Breast epithelium (tissue), 4 donors: ENCODE measurements at places on chromosomes 7 and 10. TPM values are rescaled to one million over a fixed set of nuclear protein-coding genes. Genes with fewer than 3 reads are reported as not detected.

GRCh38 chr10:130141878-130142277, 5.7 kb downstream of the GLRX3 start:
- no peak overlapping the region for H3K4me3 ChIP-seq
- no peak overlapping the region for H3K27ac ChIP-seq
- no peaks in the 10 kb centered on the region for H3K27me3 ChIP-seq
- DNase-seq: no peak
- no peaks in the 10 kb centered on the region for H3K4me1 ChIP-seq
- H3K36me3 ChIP-seq: no peaks in the 10 kb centered on the region

GRCh38 chr7:46494028-46494427, 573.0 kb upstream of the IGFBP3 start:
- H3K27me3 ChIP-seq: no peaks in the 10 kb centered on the region
- H3K27ac ChIP-seq: no peak overlapping the region
- DNase-seq: no peak
- no peak overlapping the region for H3K4me3 ChIP-seq

GRCh38 chr7:112749775-112750174, 40.4 kb downstream of the TMEM168 start:
- DNase-seq: no peak
- no peaks in the 10 kb centered on the region for H3K4me1 ChIP-seq
- no peaks in the 10 kb centered on the region for H3K36me3 ChIP-seq
- no peak overlapping the region for H3K4me3 ChIP-seq

DNA sequence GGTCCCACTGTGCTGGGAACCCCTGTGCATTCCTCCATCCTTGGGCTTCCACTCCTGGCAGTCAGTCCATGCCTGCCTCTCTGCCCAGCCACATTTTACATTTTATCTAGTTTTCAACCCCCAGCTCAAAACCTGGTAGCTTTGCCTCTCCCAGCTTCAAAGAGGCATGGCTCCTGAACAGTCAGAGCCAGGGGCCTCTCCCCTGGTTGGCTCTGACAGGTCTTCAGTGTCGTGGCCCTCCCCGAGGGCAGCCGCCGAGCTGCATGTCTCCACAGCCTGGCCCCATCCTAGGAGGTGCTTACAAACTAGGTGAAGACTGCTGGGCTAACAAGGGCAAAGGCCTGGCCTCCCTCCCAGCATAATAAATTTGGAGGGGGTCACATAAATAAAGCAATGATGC, 14.8 kb downstream of the COBL start:
- H3K4me3 ChIP-seq: no peak overlapping the region
- H3K4me1 ChIP-seq: no peaks in the 10 kb centered on the region
- no peak for DNase-seq

DNA sequence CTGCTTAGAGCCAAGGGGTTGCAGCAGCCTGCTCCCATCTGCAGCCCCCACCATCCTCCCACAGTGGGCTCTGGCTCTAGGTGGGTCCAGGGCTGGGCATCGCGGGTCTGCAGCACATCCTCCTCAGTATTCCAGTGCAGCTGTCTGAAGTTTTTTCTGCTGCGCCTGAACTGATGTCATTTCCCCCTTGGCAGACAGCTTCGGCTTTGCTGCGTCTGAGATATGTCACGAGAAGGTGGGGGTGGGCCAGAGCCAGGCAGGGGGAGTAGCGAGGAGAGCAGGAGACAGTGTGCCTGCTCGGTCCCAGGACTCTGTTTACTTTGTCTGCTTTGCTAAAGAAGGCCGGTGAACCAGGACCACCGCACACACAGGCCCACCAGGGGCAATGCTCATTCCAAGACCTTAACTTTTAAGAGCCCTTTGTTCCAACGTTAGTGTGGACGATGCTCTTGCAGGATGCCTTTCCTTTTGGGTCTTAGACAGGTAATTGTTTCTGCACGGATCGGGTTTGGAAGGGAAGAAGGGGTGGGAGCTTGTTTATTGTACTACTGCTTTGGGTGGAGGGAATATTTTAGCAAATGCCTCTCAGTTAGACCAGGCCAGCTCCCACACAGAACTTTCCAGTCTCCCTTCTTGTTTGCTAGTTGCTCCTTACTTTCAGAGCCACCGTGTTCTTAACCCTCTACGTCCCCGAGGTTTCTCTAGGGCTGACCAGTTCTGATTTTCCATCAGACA, 32.4 kb downstream of the WBP1L start:
- H3K4me1 ChIP-seq: peaks cover 30% of the 10 kb centered on the region
- peak overlapping the region; percentile 45 for H3K4me3 ChIP-seq
- no peak for DNase-seq
- no peaks in the 10 kb centered on the region for H3K36me3 ChIP-seq
- no peaks in the 10 kb centered on the region for H3K27me3 ChIP-seq

DNA sequence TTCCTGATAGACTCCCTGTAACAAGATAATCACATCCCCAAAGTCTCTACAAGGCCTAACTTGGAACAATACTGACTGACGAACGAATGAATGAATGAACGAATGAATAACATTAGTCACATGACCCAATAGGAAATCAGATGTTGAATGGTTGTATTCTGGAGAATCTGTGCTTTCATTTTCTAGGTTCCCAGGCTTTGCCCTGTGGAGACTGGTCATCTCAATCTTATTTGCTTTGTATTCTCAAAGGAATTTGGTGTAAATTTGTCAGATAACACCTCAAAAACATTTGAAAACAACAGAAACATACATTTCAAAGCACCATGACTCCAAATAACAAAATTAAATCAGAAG, 69.6 kb upstream of the COL1A2 start:
- no peaks in the 10 kb centered on the region for H3K36me3 ChIP-seq
- H3K4me1 ChIP-seq: no peaks in the 10 kb centered on the region
- no peak overlapping the region for H3K27ac ChIP-seq
- H3K4me3 ChIP-seq: no peak overlapping the region
- no peaks in the 10 kb centered on the region for H3K27me3 ChIP-seq
- no peak for DNase-seq

DNA sequence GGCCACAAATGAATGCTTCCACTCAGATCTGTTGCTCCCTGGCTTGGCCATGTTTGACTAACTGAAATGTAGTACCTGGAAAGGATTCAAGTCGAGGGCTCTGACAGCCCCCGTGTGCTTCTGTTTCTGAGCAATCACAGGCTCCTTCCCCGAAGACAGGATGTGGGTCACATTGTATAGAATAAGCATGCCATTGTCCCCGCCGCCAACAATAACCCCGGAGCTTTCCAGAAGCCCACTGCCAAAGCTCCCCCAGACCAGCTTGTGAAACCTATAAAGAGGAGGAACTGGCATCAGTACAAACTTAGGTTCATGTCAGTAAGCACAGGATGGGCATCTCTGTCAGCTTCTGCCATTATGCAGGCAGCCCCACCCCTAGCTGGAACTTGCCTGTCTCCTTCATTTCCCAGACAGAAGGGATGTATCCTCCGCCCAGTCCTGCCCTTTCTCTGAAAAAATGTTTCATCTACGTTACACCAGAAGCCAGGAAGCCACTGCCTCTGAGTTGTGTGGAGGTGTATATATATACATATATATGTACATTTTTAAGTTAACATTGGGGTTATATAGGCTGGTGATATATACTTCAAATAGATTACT, 10.3 kb downstream of the SEC31B start:
- H3K27ac ChIP-seq: no peak overlapping the region
- no peak for DNase-seq
- H3K4me3 ChIP-seq: no peak overlapping the region
- no peaks in the 10 kb centered on the region for H3K4me1 ChIP-seq
- no peaks in the 10 kb centered on the region for H3K27me3 ChIP-seq
- no peaks in the 10 kb centered on the region for H3K36me3 ChIP-seq

DNA sequence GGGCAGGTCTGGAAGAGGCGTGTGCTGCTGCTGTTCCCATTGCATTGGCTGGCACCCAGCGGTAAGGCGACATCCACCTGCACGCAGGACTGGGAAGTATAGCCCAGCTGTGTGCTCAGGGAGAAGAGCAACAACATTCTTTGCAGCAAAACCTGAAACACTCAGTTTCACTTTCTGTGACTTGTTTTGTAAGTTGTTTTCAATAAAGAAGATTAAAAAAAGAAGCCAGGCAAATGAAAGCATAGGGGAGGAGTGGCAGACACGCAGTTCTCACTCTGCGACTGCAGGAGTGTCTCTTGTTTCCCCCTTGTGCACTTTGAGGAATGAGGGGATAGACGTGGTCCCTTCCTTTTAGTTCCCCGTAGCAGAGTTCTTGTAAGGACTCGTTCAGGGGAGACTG, 5.8 kb downstream of the FBH1 start:
- H3K36me3 ChIP-seq: no peaks in the 10 kb centered on the region
- H3K4me3 ChIP-seq: no peak overlapping the region
- peaks cover 6% of the 10 kb centered on the region for H3K4me1 ChIP-seq
- DNase-seq: no peak
- no peaks in the 10 kb centered on the region for H3K27me3 ChIP-seq
- H3K27ac ChIP-seq: no peak overlapping the region

- no peaks in the 10 kb centered on the region for H3K36me3 ChIP-seq
- H3K4me1 ChIP-seq: no peaks in the 10 kb centered on the region
- H3K27ac ChIP-seq: no peak overlapping the region
- DNase-seq: no peak
- H3K4me3 ChIP-seq: no peak overlapping the region
Observed at GRCh38 chr7:69765879-69766278, 167.6 kb downstream of the AUTS2 start.

GRCh38 chr10:50469288-50469687, 154.5 kb downstream of the SGMS1 start:
- H3K27ac ChIP-seq: peak overlapping the region; percentile 78
- H3K36me3 ChIP-seq: no peaks in the 10 kb centered on the region
- no peak for DNase-seq
- no peaks in the 10 kb centered on the region for H3K4me1 ChIP-seq
- no peaks in the 10 kb centered on the region for H3K27me3 ChIP-seq

DNA sequence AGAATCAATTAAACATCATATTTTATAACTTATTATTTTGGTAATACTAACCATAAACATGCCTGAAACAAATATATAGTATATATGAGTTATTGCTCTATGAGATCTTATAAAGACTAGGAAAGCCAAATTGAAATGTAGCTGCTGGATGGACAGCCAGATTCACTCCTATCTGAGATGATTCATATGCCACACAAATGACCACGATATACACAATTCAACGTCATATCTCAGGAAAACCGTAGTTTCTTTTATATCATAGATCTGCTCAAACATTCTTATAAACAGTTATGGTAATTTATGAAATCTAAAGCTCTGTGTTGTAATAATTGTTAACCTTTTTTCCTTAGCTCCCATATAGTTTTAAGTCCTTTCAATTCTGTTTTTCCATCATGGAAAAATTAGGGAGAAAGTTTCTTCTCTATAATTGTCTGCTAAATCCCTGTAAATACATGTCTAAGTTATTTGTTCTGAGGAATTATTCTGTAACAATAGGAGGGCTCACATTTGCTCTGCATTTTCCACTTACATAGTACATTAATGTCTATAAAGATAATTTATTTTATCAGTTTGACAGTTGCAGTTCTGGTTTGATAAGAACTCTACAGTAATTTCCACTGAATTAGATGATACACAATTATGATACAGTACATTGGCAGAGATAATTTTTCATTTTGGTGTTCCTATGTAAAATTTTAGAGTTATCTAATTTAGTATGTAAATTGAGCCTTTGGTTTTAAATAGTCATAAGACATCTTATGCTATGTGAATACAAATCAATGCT, 42.7 kb downstream of the GNAT3 start:
- H3K27ac ChIP-seq: no peak overlapping the region
- no peak for DNase-seq
- H3K36me3 ChIP-seq: no peaks in the 10 kb centered on the region
- no peaks in the 10 kb centered on the region for H3K27me3 ChIP-seq
- H3K4me3 ChIP-seq: no peak overlapping the region
- H3K4me1 ChIP-seq: no peaks in the 10 kb centered on the region

The PVRIG gene
- total RNA-seq: 0.66 TPM

The BEND7 gene
- total RNA-seq: 17.7 TPM

The FAM241B gene
- total RNA-seq: 8.5 TPM

The SLC26A4 gene
- total RNA-seq: 0.48 TPM
